Right renal cortex interstitium (tissue), 3 donors: ENCODE measurements at places on chromosomes 7 and 10.

DNA sequence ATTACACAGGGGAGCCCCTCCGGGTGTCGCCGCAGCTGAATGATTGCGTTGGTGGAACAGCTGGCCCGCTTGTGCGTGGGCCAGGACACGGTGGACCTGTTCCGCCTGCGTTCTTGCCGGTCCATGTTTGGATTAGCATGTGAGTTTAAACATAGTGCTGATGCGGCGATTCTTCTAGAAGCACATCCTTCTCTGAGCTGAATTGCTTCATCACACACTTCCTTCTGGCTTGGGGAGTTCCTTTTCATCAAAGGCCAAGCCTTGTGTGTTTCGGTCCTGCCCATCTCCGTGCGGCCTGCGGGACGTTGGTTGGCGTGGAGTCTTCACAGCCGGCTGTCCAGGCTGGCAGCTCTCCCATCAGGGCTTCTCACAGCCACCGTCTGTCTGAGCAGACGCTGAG lies 45.5 kb upstream of the SLC29A4 start:
- DNase-seq, result no peak

- DNase-seq, result no peak
These were observed 16.3 kb downstream of the OR2AE1 start for GRCh38 chr7:99860281-99861127.

DNA sequence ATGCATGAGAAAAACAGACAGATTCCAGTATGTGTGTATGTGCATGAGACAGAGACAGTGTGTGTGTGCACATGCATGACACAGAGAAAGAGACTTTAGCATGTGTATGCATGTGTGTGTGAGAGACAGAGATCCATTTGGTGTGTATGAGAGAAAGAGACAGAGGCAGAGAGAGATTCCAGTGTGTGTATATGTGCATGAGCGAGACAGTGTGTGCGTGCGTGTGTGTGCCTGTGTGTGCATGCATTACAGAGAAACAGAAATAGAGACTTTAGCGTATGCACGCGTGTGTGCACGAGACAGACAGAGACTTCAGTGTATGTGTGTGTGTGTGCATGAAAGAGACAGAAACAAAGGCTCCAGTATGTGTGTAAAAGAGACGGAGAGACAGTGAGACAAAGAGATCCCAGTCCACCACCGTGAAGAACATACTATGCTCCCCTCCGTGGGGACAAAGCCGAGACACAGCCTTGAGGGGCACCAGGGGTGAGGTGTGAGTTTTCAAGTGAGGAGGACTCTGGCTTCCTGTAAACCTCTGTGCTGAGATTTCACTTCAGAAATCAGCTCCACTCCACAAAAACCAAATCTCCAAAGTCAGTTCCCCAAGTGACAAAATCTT lies 188.9 kb downstream of the GRID1 start:
- no peak for DNase-seq

GRCh38 chr10:90602862-90603610 lies 254.8 kb downstream of the HTR7 start:
- no peak for DNase-seq

DNA sequence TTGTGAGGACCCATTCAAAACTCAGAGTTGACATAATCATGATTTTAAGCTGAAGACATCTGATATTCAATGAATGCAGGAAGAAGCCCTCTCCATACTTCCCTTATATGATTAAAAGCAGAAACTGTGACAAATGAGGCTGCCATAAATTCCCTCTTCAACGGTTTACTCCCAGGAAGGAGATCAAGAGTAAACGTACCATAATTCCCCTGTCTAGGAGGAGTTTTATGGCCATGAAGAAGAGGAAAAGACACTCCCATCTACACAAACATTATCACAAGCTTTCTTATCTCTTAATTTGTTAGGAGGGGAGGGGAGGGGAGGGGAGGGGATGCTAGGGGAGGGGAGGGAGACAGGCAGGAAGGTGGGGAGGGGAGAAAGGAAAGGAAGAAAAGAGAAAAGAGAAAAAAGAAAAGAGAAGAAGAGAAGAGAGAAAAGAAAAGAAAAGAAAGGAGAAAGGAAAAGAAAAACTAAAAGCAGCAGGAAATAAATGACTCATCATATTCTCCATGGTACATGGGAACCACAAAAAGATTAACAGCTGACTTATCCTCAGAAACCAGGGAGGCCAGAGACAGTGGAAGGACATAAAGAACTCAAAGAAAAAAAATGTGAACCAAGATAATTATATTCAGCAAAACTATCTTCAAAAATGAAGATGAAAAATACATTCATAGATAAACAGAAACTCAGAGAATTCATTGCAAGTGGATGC lies 121.6 kb downstream of the ALOX5 start:
- DNase-seq, result no peak

DNA sequence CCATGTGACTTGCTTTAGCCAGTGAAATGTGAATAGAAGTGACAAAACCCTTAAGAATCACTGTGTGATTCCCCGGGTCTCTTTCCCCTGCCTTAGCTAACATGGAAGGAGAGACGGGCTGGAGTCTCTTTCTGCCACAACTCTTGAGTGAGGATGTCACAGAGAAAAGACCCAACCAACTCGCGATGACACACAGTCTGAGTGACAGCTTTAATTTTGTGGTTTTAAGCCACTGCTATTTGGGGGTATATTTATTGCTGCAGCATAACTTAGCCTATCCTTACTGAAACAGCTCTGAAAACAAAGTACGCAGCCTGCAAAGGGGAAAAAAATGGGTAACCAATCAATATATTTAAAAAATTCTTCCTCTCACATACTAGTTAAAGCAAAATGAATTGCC lies 319.4 kb downstream of the CALN1 start:
- no peak for DNase-seq

DNA sequence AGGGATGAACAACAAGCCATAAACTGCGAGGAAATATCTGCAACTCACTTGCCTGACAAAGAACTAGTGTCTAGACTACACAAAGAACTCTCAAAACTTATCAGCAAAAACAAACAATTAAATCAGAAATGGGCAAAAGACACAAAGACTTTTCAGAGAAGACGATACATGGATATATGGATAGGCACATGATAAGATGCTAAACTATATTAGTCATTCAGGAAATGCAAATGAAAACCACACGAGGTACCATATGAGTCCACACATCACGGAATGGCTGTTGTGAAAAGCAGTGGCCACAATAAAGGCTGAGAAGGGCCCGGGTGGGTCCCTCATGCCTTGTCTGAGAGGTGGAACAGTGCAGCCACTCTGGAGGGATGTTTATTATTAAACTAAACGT lies 267.8 kb downstream of the WDR37 start:
- DNase-seq, result no peak

GRCh38 chr7:32412471-32412870 lies 77.7 kb downstream of the LSM5 start:
- DNase-seq, result no peak

DNA sequence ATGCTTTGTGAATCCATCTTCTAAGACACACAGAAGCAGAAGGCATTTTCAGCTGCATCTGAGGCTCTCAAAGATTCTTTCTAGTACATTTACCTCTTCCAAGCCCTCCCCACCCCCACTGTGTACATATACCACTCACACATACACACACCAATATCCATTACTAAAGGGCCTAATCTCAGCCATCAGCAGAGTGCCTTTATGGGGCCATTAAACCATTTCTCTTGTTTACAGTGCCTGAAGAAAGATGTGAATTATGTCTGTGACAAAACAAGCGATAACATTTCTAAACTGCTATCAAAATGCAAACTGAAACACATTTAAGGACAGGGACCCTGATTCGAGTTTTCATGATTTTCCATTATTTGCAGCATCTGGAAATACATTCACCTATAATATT lies 40.0 kb downstream of the ETV1 start:
- no peak for DNase-seq

GRCh38 chr7:116724560-116725231 lies 52.7 kb downstream of the MET start:
- no peak for DNase-seq

DNA sequence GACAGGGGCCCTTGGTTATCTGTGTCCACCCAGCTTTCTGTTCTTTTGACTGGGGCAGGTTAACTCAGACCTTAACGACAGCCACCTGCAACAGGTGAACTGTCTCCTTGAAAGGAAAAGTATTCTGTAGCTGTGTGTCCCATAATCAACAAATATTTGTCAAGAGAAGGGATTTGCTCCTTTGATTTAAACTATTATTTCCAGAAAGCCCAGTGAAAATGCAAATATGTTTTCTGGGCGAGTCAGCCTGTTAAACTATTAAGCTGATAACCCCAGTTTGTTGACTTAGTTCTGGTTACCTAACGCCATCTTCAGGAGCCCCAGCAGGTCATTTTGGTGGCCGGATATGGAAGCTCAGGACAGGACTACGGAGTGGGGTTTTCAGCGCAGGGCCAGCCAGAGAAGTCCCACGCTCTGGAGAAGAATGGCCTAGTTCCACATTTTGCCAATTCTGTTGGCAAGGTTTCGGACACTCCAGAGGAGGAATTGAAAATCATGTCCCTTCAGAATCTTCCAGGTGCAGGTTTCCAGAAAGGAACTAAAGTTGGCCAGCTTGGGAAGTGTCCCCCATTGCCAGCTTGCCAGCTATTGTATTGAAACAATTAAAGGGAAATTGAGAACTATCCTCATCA lies 54.5 kb downstream of the ADRA2A start:
- DNase-seq, result no peak

DNA sequence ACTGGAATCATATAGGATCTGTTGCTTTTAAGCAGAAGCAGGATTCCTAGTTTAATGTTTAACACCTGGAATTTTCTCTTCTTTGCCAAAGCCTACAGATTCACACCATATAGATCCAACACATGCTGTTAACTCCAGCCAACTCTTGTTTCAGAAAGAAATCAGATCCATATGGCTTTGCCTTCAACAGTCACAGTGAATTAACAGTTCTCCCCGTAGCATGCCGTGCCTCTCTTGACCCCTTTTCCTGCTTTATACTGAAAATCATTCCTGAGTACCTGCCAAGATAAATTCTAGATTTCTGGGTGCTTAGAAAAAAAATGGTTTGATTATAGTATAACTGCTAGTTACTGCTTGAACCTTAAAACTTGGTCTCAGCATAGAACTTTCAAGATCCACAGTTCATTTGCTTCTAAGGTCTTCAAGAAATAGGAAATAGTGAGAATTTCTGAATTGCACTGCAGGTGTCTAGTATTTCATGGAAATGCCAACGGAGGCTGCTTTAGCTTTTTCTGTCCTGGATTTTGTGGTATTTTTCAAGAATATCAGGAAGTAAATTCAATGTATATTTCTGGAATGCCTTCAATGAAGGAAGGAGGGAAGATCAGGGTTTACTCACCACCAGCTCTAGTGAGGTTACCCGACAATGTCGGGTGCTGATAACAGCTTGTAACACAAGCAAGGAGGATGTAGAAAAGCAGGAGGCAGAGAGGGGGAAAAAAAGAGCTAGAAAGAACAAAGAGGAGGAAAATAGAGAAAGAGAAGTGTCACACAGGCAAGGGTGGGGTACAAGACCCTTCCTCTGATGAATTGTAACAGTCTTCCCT lies 6.6 kb downstream of the AASS start:
- DNase-seq, result no peak

DNA sequence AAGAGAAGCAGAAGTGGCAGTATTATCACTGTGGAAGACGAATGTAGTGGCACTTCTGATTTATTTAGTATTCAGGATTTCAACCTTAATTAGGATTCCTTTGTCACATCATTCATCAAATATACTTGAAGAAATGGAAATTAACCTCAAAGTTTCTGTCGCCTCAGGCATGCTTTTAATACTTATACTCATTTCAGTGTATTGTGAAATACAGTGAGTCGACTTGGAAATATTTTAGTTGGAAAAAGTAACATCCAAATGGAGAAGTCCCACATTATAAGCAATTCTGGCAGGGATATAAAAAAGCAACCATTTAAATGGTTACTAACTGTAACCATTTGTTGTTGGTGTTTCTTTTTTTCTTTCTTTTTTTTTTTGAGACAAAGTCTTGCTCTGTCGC lies 648.8 kb downstream of the ARL4A start:
- DNase-seq, result no peak

DNA sequence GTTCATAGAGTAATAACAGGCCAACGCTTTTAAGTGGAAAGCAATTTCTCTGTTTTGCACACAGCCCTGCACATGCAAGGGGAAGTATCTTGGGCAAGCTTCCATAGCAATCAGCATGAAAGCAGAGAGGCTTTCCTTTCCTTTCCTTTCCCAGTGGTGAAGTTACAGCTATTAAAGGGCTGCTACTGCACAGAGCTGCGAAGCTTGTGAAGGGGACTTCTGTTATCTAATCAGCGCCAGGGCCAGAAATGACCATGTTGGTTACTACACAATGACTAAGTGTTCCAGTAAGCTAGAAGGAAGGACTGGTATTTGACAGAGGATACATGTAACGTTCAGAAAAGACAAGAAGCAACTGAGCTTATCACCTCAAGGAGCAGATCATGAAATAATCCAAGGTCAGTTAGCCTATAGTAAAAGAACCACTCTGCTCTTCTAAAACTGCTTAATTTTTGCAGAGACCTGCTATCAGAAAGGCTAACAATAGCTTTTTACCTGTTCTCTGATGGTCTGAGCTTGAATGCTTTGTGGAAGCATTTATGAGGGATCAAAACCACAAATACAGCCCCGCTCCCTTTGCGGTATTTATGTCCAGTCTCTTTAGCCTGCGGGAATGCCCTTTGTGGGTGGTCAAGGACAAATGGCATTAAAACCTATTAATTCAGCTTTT lies 45.9 kb downstream of the SGMS1 start:
- DNase-seq, result no peak

GRCh38 chr7:154178895-154179294 lies 126.7 kb downstream of the DPP6 start:
- no peak for DNase-seq

- no peak for DNase-seq
These were observed 352.1 kb downstream of the FRMD4A start for GRCh38 chr10:13978533-13979115.

DNA sequence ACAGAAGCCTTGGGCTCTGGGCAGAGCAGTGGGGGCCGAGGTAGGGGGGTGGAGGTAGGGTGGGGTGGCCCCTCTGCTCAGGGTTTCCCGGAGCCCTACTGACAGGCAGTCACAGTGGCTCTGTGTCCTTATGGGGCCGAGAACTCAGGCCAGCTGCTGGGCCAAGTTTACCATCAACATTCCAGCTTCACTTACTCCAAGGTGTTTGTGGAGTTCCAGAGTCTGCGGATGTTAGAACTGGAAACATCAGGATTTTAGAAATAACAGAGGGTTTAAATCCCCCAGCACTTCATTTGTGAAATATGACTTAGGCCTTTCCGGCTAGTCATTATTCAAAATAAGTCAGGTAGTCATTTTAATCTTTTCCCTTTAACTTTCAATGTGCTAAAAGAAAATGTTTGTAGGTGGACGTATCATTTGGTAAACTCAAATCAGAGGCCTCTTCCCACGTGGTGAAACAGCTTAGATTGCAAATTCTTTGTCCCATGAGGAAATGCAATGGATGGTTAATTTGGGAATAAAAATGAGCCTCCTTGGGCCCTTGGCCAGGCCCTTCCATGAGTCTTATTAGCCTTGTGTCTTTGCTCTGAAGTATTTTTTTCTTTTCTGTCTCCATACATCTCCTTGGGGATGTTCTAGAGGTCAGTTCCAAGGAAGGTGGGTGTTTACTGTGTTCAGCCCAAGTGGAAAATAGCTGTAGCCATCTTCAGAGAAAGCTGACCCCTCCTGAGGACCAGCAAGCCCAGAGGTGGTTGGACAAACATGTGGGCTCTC lies 99.6 kb upstream of the BTBD16 start:
- no peak for DNase-seq
